Daoy (cell line): ENCODE measurements at places on chromosomes 6 and 20. TPM values are rescaled to one million over a fixed set of nuclear protein-coding genes. Genes with fewer than 3 reads are reported as not detected.

TUBB2B gene
- total RNA-seq = 104 TPM in 2 replicates

RNF39 gene
- 0.57 TPM in 1 of 2 replicates, not detected in the other for total RNA-seq

DLGAP4 gene
- total RNA-seq = 12.9 and 17.2 TPM in 2 replicates

HLA-DRB1 gene
- 0.34 and 0.63 TPM in 2 replicates for total RNA-seq

C6orf58 gene
- total RNA-seq = 0.39 and 0.69 TPM in 2 replicates

ANKEF1 gene
- 5.2 and 6.6 TPM in 2 replicates for total RNA-seq

VSX1 gene
- not detected in 2 replicates for total RNA-seq

TREML2 gene
- total RNA-seq = not detected in 2 replicates

SFTA2 gene
- not detected in 2 replicates for total RNA-seq

MEP1A gene
- not detected in 2 replicates for total RNA-seq

RIPPLY2 gene
- total RNA-seq = 5.1 and 5.4 TPM in 2 replicates

TFAP2A gene
- total RNA-seq = 4.5 and 5.6 TPM in 2 replicates

ACSS2 gene
- 11.7 and 17.3 TPM in 2 replicates for total RNA-seq

GPLD1 gene
- 0.33 and 2.5 TPM in 2 replicates for total RNA-seq

FGD2 gene
- not detected in 2 replicates for total RNA-seq

PARD6B gene
- total RNA-seq = 5.2 and 26.0 TPM in 2 replicates

MYLK4 gene
- 0.34 and 0.39 TPM in 2 replicates for total RNA-seq
